ENCODE measurements at places on chromosomes 4 and X. TPM values are rescaled to one million over a fixed set of nuclear protein-coding genes. Genes with fewer than 3 reads are reported as not detected.

BMP3 gene
- polyA plus RNA-seq = 0.04 TPM

GPR173 gene
- polyA plus RNA-seq = 5.2 TPM

SLITRK2 gene
- not detected for polyA plus RNA-seq

TKTL1 gene
- not detected for polyA plus RNA-seq

PCDH19 gene
- polyA plus RNA-seq = not detected

ASB12 gene
- polyA plus RNA-seq = not detected

PAGE2B gene
- polyA plus RNA-seq = not detected

F8A2 gene
- not detected for polyA plus RNA-seq

- H3K4me1 ChIP-seq = no peaks in the 10 kb centered on the region
- no peak overlapping the region for H3K27ac ChIP-seq
- H3K4me3 ChIP-seq = no peak overlapping the region
- no peak for DNase-seq
These were observed 10.2 kb downstream of the CD40LG start for GRCh38 chrX:136658151-136658550.

DNA sequence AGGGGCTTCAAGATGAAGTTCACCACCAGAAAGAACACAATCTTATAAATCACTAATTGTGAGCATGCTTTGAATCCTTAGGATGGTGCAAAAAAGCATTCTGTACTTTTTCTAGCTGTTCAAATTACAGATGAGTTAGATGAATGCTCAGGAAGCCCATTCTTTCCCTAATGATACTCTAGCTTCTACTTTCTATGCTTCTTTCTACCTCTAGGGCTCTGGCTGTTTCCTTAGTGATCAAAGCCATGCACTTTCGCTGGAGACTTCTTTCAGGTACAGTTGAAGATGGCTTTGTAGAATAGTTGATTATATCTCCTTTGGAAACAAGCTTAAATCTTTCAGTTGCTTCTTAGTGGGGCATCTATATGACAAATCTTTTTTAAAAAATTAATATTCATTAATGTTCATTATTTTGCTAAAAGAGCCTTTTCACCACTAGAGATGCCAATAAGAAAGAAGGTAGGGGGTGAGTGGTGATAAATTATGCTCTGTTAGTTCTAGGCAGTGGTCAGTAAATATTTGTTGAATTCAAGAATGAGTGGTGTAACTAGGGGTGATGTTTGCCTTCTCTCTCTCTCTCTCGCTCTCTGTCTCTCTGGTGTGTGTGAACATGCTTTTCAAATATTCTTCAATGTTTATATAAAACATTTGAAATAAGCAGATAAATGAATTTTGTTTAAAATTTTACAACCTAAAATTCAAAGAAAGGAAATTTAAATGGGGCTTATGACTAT, 169.4 kb downstream of the GLUD2 start:
- no peak overlapping the region for H3K27ac ChIP-seq
- no peak for DNase-seq
- H3K27me3 ChIP-seq = no peaks in the 10 kb centered on the region
- no peak overlapping the region for H3K4me3 ChIP-seq

DNA sequence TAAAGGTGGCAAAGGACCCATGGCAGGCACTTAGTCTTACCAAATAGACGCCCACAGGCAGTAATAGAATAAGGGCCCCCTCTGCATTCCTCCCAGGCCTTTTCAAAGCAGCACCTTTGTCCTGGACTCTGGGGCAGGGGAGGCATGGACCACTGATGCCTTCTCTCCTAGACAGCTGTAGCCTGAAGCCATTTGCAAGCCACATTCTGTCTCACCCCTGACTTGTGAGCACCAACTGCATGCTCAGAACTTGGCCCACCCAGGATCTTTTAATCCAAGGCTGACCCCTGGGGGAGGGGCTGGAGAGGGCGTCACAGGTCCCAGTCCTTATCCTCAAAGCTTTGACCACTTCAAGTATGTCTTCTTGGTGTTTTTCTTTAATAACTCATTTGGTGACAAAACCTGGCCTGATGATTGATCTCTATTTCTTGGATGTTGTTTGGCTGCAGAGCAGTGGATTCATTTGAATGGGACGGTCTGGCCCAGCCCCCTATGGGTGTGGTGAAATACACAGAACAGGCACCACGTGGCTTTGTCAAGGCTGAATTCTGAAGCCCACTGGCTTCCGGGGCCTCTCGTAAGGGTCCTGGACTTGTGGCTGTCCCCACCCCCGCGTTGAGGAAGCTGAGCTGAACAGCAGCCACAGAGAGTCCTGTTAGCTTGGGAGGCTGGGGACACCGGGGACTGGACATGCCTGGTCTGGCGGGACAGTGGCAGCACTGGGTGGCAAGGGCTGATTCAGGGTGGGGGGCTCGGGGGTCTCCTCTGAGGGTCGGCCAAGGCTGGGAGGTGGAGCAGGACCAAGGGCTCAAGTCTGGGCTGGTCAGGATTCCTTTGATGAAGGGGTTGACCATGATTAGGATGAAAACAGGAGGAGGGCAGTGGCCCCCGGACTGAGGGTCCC, 36.6 kb downstream of the ADRA2C start:
- no peak overlapping the region for H3K4me3 ChIP-seq
- H3K4me1 ChIP-seq = no peaks in the 10 kb centered on the region
- H3K36me3 ChIP-seq = no peaks in the 10 kb centered on the region
- peaks cover 24% of the 10 kb centered on the region for H3K27me3 ChIP-seq

DNA sequence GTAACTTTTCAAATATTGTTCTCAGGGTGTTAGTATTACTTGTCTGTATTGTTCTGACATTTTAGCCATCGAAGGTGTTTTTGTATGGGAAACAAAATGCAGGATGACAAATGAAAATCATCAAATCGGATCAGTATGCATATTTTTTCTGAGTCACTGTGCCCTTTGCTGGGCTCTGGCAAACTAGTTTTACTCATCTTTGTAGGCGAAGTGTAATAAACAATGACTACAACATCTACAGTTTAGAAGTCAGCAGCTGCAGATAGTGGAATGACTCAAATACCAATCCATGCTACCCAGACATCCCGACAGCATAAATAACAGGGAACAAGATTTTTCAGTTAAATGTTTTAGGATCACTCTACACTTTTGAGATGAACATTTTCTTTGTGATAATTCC, 557.3 kb upstream of the TENM3 start:
- H3K4me3 ChIP-seq = peak overlapping the region; percentile 8
- H3K27me3 ChIP-seq = no peaks in the 10 kb centered on the region
- H3K36me3 ChIP-seq = no peaks in the 10 kb centered on the region
- H3K4me1 ChIP-seq = peaks cover 11% of the 10 kb centered on the region
- H3K27ac ChIP-seq = no peak overlapping the region

GRCh38 chrX:101551380-101551767, 1.0 kb downstream of the ARMCX1 start:
- no peaks in the 10 kb centered on the region for H3K27me3 ChIP-seq
- no peaks in the 10 kb centered on the region for H3K4me1 ChIP-seq
- peaks cover 10% of the 10 kb centered on the region for H3K36me3 ChIP-seq
- H3K4me3 ChIP-seq = peak overlapping the region; percentile 80
- H3K27ac ChIP-seq = no peak overlapping the region

DNA sequence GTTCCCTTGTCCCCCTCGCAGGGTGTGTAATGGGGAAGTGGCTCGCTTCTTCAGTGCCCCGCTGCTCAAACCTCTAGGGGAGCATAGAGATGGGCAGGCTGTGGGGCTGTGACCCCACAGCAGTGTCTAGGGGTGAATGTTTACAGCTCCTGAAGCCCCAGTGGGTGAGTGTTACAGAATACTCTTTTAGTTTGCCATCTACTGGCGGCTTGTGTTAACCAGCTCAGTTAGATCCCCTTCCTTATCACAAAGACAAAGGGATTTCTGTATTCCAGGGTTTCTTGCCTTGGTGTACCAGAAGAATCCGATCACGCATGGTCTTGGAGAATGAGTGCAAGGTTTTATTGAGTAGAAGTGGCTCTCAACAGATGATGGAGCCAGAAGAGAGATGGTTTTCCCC, 108.1 kb upstream of the IQCM start:
- H3K4me1 ChIP-seq = no peaks in the 10 kb centered on the region
- no peaks in the 10 kb centered on the region for H3K27me3 ChIP-seq
- no peak overlapping the region for H3K4me3 ChIP-seq
- no peaks in the 10 kb centered on the region for H3K36me3 ChIP-seq
- DNase-seq = no peak

DNA sequence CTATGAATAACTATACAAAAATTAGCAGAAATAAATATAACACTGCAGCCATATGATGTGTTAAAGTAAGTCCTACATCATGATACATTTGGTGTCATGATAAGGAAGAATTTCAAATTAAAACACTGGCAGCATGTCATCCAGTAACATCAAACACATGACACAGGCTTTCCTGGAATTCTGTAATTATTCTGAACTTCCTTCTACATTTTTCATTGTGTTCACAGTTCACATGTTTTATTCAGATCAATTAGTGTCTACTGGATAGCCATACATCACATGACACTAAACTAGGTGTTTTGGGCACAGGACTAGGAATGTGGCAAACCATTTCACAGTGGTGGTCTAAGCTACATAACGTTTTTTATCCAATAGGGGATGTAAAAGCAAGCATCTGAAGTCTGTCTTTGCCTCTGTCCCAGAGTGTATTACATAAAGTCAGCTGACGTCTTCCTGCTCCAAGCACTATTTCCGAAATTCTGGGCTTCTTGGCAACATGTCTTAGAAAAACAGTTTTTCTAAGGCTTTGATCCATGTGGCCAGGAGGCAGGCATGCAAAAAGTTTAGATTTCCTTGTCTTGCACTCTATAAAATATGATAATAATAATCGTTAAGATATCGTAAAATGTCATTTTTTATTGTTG, 707.9 kb downstream of the CENPC start:
- no peak for DNase-seq
- H3K36me3 ChIP-seq = no peaks in the 10 kb centered on the region
- H3K27ac ChIP-seq = no peak overlapping the region
- no peaks in the 10 kb centered on the region for H3K27me3 ChIP-seq
- H3K4me1 ChIP-seq = no peaks in the 10 kb centered on the region
- H3K4me3 ChIP-seq = no peak overlapping the region

DNA sequence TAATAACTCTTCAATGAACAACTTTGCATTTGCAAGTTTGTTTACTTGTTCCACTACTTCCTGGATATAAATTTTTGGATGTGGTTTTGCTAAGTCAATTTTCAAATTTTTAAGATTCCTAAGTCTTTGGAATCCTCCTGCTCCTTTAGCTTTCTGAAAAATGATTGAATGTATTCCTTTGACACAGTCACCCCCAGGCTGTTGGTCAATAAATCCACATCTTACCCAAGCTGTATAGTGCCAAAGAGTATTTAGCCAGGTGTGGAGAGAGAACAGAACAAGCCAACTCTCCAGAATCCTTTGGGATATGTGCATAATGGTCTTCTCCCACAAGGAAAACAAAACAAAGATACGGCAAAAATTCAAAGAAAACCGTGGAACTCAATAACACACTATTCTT, 56.9 kb upstream of the INTU start:
- H3K4me1 ChIP-seq = no peaks in the 10 kb centered on the region
- no peak overlapping the region for H3K27ac ChIP-seq
- no peaks in the 10 kb centered on the region for H3K27me3 ChIP-seq
- no peak overlapping the region for H3K4me3 ChIP-seq
- no peaks in the 10 kb centered on the region for H3K36me3 ChIP-seq

- no peaks in the 10 kb centered on the region for H3K27me3 ChIP-seq
- H3K36me3 ChIP-seq = no peaks in the 10 kb centered on the region
These were observed 140.2 kb downstream of the STIM2 start for GRCh38 chr4:27000820-27001219.

- H3K4me1 ChIP-seq = no peaks in the 10 kb centered on the region
- no peak overlapping the region for H3K4me3 ChIP-seq
- H3K27ac ChIP-seq = no peak overlapping the region
- DNase-seq = no peak
These were observed 406.3 kb upstream of the GRIA3 start for GRCh38 chrX:122777766-122778165.

GRCh38 chrX:18410038-18410437, 15.4 kb upstream of the CDKL5 start:
- H3K27me3 ChIP-seq = no peaks in the 10 kb centered on the region
- no peaks in the 10 kb centered on the region for H3K36me3 ChIP-seq
- peak; percentile 55 for DNase-seq
- peaks cover 2% of the 10 kb centered on the region for H3K4me1 ChIP-seq
- H3K27ac ChIP-seq = no peak overlapping the region

- H3K27ac ChIP-seq = peak overlapping the region; percentile 80
- peaks cover 6% of the 10 kb centered on the region for H3K4me1 ChIP-seq
These were observed 728 bp downstream of the UBA6 start for GRCh38 chr4:67700116-67700737.

- no peaks in the 10 kb centered on the region for H3K27me3 ChIP-seq
- peaks cover 2% of the 10 kb centered on the region for H3K36me3 ChIP-seq
- peak; percentile 8 for DNase-seq
- no peak overlapping the region for H3K27ac ChIP-seq
These were observed 77.2 kb upstream of the SPIN4 start for GRCh38 chrX:63428348-63428747.

DNA sequence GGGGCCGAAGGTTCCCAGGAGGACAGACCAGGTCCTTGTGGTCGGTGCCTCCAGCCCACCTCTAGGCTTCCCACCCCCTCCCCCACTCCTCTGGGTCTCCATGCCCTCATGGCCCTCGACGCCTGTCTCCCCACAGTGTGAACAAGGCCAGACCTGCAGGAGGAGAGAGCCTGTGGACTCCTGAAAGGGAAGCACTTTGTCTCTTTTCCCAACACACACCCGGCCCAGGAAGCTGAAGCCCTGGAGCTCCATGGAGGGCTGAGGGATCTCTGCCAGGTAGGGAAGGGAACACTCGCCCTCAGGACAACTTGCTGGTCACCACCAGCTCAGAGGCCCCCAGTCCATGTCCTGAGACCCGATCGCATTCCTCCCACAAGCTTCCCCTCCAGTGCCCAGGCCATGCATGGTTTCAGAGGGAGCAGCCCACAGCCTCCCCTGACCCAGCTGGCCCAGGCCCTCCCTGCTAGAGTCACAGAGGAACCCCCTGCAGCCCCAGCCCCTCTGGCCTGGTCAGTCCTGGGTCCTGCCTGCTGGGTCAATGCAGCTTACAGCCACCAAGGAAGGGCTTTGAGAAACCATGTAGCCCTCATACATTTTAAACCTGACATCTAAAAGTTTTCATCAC, 60.8 kb downstream of the ABLIM2 start:
- DNase-seq = no peak
- H3K4me1 ChIP-seq = no peaks in the 10 kb centered on the region
- H3K27me3 ChIP-seq = peaks cover 38% of the 10 kb centered on the region

DNA sequence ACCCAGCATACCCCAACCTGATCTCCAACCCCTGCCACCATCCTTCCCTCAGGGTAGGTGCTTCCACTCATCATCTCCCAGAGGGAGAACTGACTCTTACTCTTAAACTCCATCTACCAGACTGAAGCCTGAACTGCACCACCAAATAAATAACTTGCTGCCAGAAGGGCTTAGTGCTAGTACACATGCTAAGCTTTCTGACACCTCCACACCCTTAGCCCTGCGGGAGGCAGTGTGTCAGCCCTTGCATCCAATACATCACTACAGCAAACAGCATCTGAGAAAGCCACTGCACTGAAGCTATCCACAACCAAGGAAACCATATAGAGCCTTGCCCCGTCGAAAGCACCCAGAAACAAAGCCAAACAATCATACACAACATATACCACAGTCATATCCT, 68.6 kb upstream of the MCF2 start:
- no peak for DNase-seq
- no peak overlapping the region for H3K27ac ChIP-seq
